ENCODE measurements at places on chromosomes 4 and X. TPM values are rescaled to one million over a fixed set of nuclear protein-coding genes. Genes with fewer than 3 reads are reported as not detected.

NAA11 gene
- total RNA-seq: not detected

DNA sequence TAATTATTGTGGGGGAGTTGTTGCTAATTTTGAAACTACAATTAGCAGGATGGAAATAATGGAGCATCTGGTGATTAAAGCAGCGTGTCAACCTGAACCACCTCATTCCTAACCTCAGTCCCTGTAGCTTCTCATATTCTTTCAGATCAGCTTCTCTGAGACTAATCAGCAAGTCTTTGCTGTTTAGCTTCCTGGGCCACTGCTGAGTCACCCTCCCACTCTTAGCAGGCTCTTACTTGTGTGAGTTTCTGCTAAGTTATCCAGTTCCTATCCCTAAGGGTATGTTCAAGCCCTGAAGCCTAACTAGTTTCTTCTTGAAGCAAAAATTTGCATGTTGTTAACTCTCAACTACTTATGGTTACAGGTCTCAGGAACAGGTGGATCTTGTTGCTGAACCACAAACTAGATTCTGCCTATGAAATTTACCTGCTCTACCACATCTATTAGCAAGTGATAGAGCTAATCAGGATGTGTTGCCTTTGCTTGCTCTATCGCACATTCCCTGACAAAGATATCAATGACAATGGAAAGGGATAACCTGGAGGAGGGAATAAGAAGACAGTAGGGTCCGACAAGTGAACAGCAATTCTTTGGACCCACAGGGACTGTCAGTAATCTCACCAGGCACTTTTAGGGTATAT is 134.2 kb downstream of the EIF4E start:
- DNase-seq: no peak

- DNase-seq: no peak
Observed at GRCh38 chr4:114964026-114964425, 149.4 kb downstream of the NDST4 start.

SRPX gene
- 57.3 TPM for total RNA-seq

GRCh38 chr4:153257151-153257620 is 52.9 kb downstream of the TRIM2 start:
- peak; percentile 78 for DNase-seq

- DNase-seq: no peak
Observed at GRCh38 chrX:79146640-79147390, 2.3 kb downstream of the GPR174 start.

- DNase-seq: no peak
Observed at GRCh38 chr4:78100060-78100459, 42.9 kb downstream of the FRAS1 start.

PAGE2 gene
- total RNA-seq: not detected

GRCh38 chr4:10960389-10960788 is 275.8 kb upstream of the CLNK start:
- DNase-seq: no peak

- no peak for DNase-seq
Observed at GRCh38 chrX:11347300-11347699, 54.1 kb downstream of the AMELX start.

- no peak for DNase-seq
Observed at GRCh38 chr4:19720190-19720589, 531.5 kb upstream of the SLIT2 start.

Data from cardiac septum (tissue), 1 donor.